ENCODE measurements at places on chromosomes 1 and 21.

DNA sequence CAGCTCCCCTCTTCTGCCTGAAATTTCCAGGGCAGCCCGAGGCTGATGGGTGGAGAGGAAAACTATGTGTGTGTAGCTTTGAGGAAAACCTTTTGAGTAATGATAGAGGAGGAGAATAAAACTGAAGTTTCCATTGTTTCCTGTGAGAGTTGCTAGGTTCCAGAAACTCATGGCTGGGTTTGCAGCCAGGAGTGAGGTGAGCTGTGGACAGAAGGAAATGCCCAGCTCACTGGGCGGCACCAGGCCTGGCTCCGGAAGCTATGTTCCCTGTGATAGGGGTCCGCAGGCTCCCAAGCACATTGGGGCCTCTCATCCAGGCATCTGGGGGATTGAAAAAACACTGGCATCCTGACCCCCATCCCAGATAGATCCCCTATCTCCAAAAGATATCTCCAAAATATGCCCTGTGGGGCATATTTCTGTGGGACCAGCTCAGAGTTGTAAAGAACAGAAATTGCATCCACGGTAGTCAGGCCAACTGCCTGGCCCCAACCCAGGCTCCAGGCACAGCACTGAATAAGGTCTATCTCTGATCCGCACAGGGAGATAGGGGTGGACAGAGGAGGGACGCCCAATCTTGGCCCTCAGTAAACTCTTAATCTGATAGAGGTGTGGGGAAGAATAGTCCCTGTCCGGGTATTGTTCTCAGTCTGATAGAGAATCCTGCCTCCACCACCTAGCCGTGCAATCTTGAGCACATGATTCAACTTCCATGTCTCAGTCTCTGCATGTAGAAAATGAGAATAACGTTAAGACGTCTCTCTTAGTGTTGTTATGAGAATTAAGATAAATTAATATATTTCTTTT, 1.8 kb upstream of the HSPG2 start:
- peak; percentile 76 for DNase-seq

GRCh38 chr21:45412909-45413611, 8.1 kb downstream of the COL18A1 start:
- DNase-seq, result no peak

- no peak for DNase-seq
Observed at GRCh38 chr1:28983509-28984310, 69.3 kb downstream of the EPB41 start.

GRCh38 chr1:78113156-78113916, 67.6 kb downstream of the GIPC2 start:
- DNase-seq, result no peak

DNA sequence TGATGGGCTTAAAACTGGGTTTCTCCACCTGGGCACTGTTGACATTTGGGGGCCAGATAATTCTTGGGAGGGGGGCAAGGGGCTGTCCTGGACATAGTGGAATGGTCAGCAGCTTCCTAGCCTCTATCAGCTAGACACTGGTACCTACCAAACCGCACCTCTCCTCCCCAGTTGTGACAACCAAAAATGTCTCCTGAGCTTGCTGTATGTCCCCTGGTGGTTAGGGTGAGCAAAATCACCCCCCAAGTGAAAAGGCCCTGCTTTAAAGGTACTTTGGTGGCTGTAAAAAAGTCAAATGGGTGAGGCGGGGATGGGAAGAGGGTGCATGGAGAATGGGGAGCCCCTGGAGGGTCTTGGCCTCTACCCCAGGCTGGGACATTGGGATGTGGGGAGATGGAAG, 182.0 kb downstream of the IGSF21 start:
- DNase-seq, result no peak

GRCh38 chr1:180675586-180675985, 43.8 kb downstream of the XPR1 start:
- DNase-seq, result no peak

DNA sequence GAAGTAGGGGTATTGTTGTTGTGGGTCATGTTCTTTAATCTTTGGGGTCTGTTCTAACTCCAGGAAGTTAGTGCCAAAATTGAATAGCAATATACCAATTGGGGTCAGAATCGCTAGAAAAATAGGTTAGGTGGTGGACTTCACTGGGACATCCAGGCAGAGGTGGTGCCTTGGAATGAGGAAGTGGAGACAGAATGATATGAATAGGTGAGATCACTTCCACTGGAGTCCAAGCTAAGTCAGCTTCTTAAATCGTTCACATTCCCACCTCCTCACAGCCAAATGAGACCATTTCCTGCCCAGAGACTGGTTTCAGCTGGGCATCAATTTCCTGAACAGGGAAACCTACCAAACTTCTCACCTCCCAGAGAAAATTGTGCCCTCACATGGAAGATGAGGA, 137.8 kb upstream of the RAB4A start:
- no peak for DNase-seq

GRCh38 chr1:232752365-232752764, 52.9 kb upstream of the MAP10 start:
- DNase-seq, result no peak

GRCh38 chr1:205325334-205325884, 3.9 kb upstream of the NUAK2 start:
- peak; percentile 79 for DNase-seq

DNA sequence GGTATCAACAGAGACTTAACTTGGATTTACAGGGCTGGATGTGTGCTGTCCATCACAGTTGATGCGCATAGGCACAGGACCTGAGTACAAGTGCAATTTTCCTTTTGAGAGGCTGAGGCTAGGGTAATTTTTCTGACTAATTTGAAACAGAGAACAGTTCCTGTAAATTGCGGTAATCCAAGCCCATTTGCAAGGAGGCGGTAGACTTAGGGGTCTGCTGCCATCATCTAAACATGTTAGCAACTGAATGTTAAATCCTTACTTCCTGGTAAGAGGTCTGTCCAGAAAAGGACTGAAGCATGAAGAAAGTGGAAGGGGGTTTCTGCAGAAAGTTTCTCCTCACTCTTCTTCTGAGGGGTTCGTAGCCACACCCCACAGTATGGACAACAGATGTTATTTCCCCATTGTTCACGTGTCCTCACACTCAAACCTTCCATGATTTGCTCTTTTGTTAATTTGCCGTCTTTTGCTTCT, 23.7 kb upstream of the C1orf198 start:
- no peak for DNase-seq

- no peak for DNase-seq
Observed at GRCh38 chr21:45464309-45464708, 59.3 kb downstream of the COL18A1 start.

DNA sequence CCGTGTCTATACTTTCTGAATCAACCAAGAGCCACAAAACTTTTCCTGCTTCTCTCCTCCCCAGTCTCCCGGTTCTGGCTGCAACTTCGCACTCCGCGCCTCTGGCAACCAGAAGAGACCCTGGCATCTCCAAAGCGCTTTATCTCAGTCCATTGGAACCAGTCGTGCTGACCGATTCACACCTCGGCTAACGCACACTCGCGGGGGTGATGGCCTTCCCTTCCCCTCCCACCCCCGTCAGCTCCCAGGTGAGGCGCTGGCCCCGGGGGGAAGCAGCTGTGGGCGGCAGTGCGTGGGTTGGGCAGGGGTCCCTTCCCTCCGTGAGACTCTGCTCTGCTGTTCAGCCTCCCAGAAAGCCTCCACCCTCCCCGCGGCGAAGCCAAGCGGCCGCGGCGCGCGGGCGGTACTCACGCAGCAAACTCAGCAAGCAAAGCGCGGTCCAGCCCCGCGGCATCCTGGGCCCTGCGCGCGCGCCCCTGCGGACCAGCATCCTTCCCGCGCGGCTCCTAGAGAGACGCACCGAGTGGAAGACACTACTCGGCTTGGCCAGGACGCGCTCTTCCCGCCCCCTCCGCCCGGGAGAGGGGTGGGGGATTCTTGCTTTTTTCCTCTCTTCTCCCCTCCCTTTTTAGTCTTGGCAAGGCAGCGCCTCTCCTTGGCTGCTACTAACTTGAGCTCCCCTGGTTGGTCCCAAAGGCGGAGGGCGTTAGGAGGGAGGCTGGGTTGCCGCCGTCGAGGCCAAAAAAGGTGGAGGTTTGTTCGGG, at the start of gene CD34:
TSS of gene CD34 (minus strand) at position 535 of the 764 bp plus-strand sequence. CDS start at position 490, 45 bp downstream.
- peak; percentile 93 for DNase-seq

Measured in femur (tissue), 1 donor.